Chondrocyte (in vitro differentiated cells): ENCODE measurements at places on chromosomes 7 and 10.

DNA sequence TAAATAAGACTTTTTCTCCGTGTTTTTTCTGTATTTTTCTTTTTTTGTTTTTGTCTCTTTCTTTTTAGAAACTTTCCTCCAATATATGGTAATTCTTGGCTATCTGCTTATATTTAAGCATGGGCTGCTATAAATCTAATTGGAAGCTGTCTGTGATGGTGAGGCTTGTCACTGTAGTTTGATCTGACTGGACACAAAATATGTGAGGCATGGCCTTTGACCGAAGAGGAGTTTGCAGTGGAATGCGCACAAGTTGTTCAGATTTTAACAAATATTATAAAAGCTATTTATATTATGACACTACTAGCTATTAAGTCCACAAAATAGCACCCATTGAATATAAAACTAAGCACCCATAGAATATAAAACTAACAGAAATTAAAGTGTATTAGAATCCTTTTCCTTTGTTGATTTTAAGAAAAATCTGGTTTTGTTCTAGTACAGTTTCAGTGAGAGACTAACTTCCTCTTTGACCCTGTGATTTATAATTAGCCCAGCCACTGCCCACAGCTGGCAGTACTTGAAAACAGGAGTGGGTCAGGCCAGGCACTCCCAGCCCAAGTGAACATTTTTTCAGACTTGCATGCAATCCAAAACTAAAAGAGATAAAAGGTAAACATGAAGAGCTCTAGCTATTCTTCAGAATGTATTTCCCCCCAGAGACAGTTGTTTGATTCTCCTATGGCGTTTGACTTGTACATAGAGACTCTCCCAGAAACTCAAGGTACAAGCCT lies 69.9 kb upstream of the FGL2 start:
- no peak for DNase-seq

GRCh38 chr7:116726149-116726548 lies 54.2 kb downstream of the MET start:
- DNase-seq = no peak

- DNase-seq = no peak
Measured at GRCh38 chr10:24674892-24675632, 48.6 kb downstream of the ARHGAP21 start.

DNA sequence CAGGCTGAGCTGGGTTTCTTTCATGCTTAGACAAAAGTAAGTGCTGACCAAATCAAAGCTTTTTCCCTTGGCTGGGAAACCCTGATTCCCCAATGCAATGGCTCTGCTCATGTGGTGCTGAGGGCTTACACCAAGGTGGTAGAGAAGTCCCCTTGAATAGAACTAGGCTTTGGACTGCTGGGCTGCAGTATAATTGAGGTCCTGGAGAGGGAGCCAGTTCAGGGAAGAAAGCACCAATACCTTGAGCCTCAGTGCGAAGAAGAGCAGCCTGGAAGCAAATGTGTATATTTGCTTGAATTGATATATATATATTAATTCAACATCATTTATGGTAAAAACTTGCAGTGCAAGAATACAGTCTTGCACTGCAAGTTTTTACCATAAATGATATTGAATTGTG lies 391.1 kb downstream of the RPS24 start:
- no peak for DNase-seq

DNA sequence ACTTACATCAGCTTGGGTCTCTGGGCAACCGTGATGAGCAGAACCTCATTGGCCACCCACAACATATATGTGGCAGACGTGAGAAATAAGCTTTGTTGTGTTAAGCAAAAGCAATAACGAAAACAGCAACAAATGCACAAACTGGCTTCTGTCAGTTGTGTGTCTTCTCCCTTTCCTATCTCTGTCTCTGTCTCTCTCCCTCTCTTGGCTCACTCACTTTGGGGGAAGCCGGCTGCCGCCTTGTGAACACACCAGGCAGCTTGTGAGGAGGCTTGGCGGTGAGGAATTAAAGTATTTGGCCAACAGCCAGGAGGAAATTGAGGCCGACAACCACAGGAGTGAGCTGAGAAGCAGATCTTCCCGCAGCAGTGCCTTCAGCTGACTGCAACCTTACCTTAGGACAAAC lies 21.9 kb upstream of the CDCA7L start:
- no peak for DNase-seq

- no peak for DNase-seq
Measured at GRCh38 chr10:49257154-49257553, 41.8 kb upstream of the C10orf71 start.

- DNase-seq = no peak
Measured at GRCh38 chr7:77812290-77812685, 13.7 kb downstream of the PHTF2 start.

DNA sequence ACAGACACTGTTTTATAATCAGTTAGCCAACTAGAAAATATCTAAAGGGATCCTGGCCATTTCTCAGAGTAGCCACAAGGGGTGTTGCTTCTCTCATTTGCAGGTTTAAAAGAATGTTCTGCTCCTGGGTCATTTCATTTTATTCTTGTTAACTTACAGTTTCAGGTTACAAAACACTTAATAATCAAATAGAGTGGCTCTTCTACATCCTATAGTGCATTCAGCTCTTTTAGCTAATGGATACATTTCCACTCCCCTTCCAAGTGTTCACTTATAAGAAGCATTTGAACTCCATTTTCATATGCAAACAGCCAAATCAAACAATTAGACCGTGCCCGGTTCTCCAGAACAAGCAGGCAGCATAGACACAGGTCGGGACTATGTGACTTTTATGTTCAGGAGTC lies 117.5 kb downstream of the TRIL start:
- DNase-seq = no peak

- no peak for DNase-seq
Measured at GRCh38 chr7:153385502-153385901, 626.0 kb downstream of the ACTR3B start.

DNA sequence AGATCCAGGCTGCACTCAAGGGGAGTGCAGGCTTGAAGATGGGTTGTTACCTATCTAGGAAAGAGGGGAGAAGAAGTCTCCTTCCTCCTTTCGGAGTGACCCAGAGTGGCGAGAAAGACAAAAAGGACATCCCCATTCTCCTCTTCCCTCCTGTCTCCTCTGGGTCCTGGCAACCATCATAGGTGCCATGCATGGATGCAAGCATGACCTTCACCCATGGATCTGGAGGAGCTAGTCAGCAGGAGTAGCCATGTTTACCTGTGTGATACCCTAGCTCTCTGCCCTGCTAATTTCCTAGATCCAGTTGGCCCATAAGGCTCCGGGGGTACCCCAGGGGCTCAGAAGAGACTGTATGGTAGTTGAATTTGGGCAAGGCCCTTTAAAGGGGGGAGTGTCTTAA lies 17.2 kb upstream of the CROT start:
- no peak for DNase-seq
